Right ventricle myocardium superior (tissue), 1 donor: ENCODE measurements at places on chromosomes 11 and 22. TPM values are rescaled to one million over a fixed set of nuclear protein-coding genes. Genes with fewer than 3 reads are reported as not detected.

GRCh38 chr11:125564357-125564756 is 4.9 kb upstream of the EI24 start:
- DNase-seq: no peak

- DNase-seq: no peak
Observed at GRCh38 chr11:1782831-1783724, 19.4 kb upstream of the CTSD start.

DNA sequence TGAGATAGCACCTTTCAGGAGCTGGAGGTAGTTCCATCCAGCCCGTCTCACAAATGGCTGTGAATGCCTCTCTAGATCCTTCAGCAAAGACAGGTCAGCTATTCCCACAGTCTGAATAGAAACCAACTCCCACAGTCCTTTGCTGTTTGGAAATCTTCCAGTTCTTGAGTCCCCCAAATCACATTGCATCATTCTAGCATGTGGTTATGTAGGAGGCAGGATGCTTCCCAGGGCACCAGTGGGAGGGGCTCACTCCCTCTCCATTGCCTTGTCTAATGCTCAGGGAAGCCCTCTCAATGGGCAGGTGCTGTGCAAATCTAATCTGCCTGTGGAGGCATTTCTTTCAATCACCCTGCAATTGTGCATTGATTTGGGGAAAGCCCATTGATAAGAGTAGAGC is 14.6 kb downstream of the NAV2 start:
- DNase-seq: no peak

- DNase-seq: no peak
Observed at GRCh38 chr22:27170491-27170890, 513.1 kb downstream of the MIAT start.

DNA sequence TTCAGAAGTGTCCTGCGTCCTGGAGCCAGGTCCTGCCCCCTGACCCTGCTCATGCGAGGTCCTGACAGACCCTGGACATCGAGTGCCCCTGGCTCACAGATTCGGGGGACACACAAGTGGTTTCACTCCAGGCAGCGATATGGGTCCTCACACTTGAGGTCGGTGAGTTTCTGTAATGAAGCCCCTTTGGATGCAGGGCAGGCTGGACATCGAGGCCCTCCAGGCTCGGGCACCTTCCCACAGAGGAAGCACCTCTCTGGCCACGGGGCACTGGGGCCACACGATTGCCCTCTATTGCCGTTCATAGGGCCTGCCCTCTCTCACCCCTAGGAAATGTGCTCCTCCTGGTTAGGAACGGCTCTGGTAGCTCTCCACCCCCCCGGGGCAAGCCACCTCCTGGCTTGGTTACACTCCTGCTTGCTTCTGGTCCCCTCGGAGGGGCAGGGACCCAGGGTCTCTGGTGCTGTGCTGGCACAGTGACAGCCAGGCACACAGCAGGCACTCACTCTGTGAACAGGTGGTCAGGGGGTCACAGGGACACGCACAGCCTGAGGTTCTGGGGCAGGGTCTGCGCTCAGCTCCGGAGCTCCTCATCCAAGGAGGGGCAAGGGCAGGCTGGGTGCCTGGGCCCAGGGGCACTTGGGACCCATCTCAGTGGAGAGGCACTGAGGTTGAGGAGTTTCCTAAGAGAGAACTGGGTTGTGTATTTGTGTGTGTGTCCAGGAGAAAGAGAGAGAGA is 907.7 kb downstream of the BRD1 start:
- no peak for DNase-seq

DNA sequence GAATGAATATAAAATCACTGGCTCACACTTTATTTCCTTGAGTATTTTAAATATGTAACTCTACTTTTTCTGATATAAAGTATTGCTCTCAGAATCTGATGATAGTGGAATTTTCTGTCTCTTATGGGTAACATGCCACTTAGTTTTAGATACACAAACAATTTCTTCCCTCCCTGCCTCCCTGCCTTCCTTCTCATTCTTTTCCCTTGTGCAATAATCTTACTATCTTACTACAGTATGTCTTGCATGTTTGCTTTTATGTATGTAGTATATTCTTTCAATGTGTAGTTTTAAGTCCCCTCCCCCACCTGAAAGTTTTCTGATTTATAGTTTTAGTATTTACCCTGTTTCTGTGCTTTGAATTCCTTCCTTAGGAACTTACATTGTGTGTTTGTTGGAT is 48.4 kb downstream of the INSC start:
- no peak for DNase-seq

DNA sequence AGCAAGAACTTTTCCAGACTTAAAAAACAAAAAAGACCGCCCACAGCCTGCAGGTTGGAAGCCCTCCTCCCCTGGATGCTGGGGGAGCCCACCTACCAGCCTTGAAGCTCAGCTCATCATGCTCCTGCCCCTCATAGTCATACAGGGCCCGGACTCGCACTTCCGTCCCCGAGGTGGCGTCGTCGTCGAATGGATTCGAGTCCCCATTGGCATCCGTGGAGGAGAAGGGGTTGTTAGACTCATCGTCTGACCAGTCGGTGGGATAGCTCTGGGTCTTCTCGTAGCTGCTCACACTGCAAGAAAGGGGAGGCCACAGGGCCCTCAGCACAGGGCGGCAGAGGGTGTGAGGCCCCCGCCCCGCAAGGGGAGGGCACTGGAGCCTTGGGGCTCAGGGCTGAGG is 19.0 kb upstream of the ARFGAP3 start:
- DNase-seq: no peak

- no peak for DNase-seq
Observed at GRCh38 chr11:39960206-39960605, 1499.2 kb downstream of the LRRC4C start.

DNA sequence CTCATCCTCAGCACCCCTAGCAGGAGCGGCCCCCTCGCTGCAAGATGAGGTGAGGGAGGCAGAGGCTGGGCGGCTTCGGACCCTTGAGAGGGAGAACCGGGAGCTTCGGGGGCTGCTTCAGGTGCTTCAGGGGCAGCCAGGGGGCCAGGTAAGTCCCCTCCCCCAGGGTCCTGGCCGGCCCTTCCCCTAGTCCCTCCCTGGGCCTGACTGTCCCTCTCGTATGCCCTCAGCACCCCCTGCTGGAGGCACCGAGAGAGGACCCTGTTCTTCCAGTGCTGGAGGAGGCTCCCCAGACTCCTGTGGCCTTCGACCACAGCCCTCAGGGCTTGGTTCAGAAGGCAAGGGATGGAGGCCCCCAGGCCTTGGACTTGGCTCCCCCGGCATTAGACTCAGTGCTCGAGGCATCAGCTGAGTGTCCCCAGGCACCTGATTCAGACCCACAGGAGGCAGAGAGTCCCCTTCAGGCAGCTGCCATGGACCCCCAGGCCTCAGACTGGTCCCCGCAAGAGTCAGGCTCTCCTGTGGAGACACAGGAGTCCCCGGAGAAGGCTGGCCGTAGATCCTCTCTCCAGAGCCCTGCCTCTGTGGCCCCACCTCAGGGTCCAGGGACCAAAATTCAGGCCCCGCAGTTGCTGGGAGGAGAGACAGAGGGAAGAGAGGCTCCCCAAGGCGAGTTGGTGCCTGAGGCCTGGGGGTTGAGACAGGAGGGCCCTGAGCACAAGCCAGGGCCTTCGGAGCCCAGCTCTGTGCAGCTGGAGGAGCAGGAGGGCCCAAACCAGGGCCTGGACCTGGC is 4.0 kb downstream of the CCDC88B start:
- no peak for DNase-seq

DNA sequence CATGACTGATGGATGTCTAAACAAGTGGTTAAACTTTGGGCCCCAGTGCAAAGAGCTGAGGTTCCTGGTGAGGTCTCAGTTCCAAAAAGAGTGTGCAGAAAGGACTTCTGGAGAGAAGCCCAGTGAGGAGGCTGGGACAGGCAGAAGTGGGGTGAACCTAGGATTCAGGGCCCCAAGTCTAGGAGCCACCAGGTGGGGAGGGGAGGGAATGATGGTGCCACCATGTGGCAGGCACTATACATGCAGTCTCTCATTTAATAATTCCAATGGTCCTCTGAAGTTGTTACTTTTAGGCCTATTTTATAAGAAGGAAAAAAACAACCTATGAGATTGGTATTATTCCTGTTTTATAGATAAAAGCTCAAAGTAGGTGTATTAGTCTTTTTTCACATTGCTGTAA is 102.0 kb downstream of the INSC start:
- DNase-seq: no peak

DNA sequence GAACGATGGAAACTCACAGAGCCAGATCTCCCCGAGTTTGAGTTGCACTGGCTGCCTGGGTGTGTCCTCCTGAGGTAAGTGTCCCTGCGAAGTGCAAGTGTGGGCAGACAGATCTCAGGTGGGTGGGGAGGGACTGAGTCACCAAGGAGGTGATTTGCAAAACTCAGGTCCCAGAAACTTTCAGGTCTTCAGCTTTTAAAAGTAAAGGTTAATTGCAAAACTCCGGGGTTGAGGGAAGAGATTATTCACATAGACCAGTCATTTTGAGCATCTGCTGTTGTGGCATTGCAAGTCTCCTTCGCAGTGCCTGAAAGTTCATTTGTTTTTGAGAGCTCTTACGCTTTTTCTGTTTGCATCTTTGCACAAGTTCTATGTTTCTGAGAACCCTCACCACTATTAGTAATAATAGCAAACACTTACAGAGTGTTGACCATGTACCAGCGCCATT is 7.1 kb downstream of the CD44 start:
- DNase-seq: no peak

- DNase-seq: no peak
Observed at GRCh38 chr11:380095-380480, 10.8 kb downstream of the B4GALNT4 start.

DNA sequence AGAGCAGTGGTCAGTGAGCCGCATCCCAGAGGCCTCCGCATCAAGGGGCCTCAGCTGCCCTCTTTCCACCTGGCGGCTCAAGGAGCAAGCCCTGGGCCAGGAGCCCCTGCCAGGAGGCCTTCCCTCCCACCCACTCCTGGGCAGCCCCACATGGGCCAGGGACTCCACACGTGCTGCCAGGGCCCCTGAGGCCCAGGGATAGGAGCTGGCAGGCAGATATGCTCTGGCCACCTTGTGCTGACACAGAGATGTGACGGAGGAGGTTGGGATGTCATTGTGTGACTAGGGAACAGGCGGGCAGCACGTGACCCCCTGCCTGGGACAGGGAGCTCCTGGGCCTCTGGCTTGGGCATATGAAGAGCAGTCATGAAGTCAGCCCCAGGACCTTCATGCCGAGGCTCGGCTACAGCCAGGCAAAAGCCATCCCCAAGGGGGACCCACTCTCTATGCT is 77.9 kb downstream of the PIWIL3 start:
- no peak for DNase-seq

Gene RASD2
- 9.4 TPM for total RNA-seq

Gene CCDC73
- not detected for total RNA-seq

Gene TMEM151A
- total RNA-seq: not detected

Gene TRIM49
- total RNA-seq: not detected

Gene TMEM9B
- 39.7 TPM for total RNA-seq

Gene TENM4
- 0.81 TPM for total RNA-seq
